ENCODE measurements at places on chromosomes 1 and 21. TPM values are rescaled to one million over a fixed set of nuclear protein-coding genes. Genes with fewer than 3 reads are reported as not detected.

- DNase-seq: no peak
- no peaks in the 10 kb centered on the region for H3K36me3 ChIP-seq
- peaks cover 3% of the 10 kb centered on the region for H3K27me3 ChIP-seq
- H3K4me1 ChIP-seq: peaks cover 2% of the 10 kb centered on the region
Measured at GRCh38 chr1:110463725-110464124, 12.8 kb downstream of the PROK1 start.

- H3K27me3 ChIP-seq: peaks cover 2% of the 10 kb centered on the region
- H3K27ac ChIP-seq: no peak overlapping the region
- no peaks in the 10 kb centered on the region for H3K4me1 ChIP-seq
- H3K4me3 ChIP-seq: no peak overlapping the region
- H3K36me3 ChIP-seq: no peaks in the 10 kb centered on the region
Measured at GRCh38 chr1:22186311-22186710, 43.4 kb upstream of the WNT4 start.

DNA sequence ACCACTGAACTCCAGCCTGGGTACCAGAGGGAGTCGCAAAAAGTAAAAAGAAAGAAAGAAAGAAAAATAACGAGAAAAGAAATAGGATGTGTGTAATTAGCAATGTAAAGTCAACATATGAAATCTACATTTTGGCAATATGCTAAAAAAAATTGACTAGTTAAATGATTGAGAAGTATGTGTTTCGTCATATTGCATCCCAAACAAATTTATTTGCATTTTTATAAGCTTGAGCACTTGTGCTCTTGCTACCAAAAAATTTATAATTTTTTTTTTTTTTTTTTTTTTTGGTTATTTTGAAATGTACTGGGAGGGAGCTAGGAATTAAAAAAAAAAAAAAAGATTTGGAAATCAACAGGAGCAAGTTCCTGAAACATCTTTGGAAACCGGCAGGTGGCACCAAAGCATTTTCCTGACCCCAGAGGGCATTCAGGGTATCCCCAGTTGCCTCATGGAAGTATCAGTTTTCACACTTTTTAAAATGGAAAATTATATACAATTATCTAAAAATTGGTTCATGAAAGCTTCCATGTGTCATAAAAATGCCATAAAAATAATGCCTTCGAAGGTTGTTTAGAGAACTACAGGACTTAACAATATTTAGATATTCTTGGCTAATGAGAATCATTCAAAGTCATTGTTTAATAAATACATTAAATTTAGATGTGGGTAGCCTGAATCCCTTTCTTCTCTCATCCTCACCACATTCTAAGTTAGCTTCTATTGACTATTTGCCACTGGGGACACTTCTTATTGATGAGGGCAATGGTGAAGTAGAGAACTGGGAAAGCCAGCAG lies 4.8 kb upstream of the HEATR1 start:
- H3K27ac ChIP-seq: no peak overlapping the region
- H3K4me1 ChIP-seq: no peaks in the 10 kb centered on the region
- H3K27me3 ChIP-seq: peaks cover 19% of the 10 kb centered on the region
- no peak overlapping the region for H3K4me3 ChIP-seq

GRCh38 chr1:113930499-113931161 lies 1.5 kb downstream of the HIPK1 start:
- H3K36me3 ChIP-seq: no peaks in the 10 kb centered on the region
- H3K27me3 ChIP-seq: no peaks in the 10 kb centered on the region
- H3K27ac ChIP-seq: peak overlapping the region; percentile 90
- H3K4me1 ChIP-seq: peaks cover 36% of the 10 kb centered on the region
- H3K4me3 ChIP-seq: peak overlapping the region; percentile 86
- DNase-seq: peak; percentile 78

DNA sequence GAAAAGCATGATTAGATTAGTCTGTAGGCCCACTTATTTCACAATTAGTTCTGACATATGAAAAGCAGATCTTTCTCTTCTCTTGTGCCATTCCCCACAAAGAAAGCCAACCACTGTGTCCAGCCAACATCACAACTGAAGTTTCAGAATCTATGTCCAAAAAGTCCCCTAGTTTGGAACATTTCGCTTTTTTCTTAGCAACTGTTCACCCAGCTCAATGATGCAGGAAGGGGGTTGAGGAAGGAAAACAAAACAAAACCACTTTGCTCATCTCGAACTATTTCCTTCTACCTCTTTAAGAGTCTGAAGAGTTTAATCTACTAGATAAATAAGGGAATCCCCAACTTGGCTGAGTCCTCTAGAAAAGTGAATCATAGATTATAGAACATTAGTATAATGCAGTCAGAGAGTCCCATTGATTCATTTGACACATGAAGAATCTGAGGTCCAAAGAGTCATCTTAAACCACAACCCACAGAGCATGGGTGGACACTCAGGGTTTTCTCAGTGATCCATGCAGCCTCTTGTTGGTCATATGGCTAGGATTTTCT lies 159.3 kb upstream of the SGIP1 start:
- peaks cover 2% of the 10 kb centered on the region for H3K36me3 ChIP-seq
- H3K4me1 ChIP-seq: peaks cover 89% of the 10 kb centered on the region
- peak overlapping the region; percentile 13 for H3K4me3 ChIP-seq
- H3K27ac ChIP-seq: peak overlapping the region; percentile 83

DNA sequence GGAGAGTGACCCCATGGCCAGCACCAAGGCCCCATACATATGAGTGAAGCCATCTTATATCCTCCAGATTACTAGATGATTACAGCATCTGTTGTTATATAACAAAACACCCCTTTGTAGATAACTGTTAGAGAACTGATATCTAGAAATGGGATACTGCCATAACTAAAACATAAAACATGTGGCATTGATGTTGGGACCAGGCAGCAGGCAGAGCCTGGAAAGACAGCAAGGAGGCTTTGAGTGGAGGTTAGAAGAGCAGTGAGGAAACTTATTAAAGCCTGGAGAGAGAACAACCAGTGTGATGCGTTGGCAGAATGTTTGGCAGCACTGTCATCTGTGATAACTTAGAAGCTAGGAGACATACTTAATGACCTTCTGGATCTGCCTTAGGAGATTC lies 5.5 kb upstream of the ZMYM6 start:
- no peak overlapping the region for H3K4me3 ChIP-seq
- DNase-seq: no peak
- no peak overlapping the region for H3K27ac ChIP-seq
- no peaks in the 10 kb centered on the region for H3K36me3 ChIP-seq

DNA sequence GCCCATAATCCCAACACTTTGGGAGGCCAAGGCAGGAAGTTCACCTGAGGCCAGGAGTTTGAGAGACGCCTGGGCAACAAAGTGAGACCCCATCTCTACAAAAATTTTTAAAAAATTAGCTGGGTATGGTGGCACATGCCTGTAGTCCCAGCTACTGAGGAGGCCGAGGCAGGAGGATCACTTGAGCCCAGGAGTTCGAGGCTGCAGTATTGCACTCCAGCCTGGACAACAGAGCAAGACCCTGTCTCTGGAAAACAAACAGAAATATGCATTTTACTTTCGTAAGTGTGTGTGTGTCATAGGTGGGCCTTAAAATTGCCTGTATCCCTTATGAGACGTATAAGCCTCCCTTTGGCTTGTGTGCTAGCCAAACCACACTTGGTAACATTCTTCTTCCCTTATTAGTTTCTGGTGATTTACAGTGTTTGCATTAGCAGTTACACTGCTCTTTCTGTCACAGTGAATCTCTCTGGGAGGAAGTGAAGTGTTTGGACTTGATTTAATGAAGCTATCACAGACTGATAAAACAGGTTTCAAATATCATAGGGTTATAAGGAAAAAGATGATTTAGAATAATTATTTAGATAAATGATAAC lies 48.9 kb upstream of the KIF26B start:
- no peak for DNase-seq
- H3K4me3 ChIP-seq: no peak overlapping the region
- no peaks in the 10 kb centered on the region for H3K36me3 ChIP-seq

DNA sequence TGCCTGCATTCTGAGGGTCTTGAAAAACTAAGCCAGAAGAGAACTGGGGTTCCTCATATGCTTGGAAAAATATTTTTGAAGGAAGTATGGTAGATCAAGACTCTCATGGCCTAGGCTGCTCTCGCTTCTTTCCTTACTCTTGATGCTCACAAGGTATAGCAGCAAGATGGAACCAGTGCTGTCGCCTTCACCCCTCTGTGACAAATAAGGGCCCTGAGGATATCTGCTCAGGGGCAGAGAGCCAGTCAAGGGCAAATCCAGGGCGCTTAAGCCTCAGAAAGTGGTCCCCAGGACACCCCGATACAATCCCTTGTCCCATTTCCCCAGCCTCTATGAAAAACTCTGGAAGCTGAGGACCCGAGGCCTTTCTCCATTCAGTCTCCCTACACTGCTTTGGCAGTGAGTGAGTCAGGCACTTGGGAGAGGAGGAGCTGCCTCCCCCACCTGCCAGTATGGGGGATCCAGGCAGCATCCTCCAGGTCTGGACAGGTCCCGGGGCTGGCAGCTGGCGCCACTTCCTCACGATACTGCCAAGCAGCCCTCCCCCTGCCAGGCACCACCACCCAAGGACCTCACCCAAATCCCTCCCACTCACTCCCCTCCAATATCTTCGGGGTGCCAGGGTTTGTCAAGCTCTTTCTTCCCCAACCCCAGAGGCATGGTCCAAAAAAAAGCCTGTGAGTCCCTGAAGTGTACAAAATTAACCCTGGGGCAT lies 1.3 kb downstream of the IGSF9 start:
- DNase-seq: no peak
- H3K27ac ChIP-seq: no peak overlapping the region
- peaks cover 11% of the 10 kb centered on the region for H3K27me3 ChIP-seq
- H3K4me3 ChIP-seq: no peak overlapping the region
- peaks cover 22% of the 10 kb centered on the region for H3K4me1 ChIP-seq
- no peaks in the 10 kb centered on the region for H3K36me3 ChIP-seq

Gene ST3GAL3
- total RNA-seq: 37.4 TPM

Gene CELA2A
- total RNA-seq: not detected

- H3K36me3 ChIP-seq: no peaks in the 10 kb centered on the region
- no peak overlapping the region for H3K27ac ChIP-seq
- DNase-seq: no peak
- H3K27me3 ChIP-seq: peaks cover 5% of the 10 kb centered on the region
- no peak overlapping the region for H3K4me3 ChIP-seq
Measured at GRCh38 chr1:58768191-58768731, 15.6 kb downstream of the JUN start.

Gene SPRR2E
- total RNA-seq: not detected

- H3K27ac ChIP-seq: no peak overlapping the region
- H3K27me3 ChIP-seq: peaks cover 2% of the 10 kb centered on the region
- no peak for DNase-seq
Measured at GRCh38 chr1:232508130-232508701, 121.7 kb downstream of the SIPA1L2 start.

GRCh38 chr1:178518894-178519293 lies 6.0 kb downstream of the TEX35 start:
- H3K27ac ChIP-seq: no peak overlapping the region
- H3K4me1 ChIP-seq: no peaks in the 10 kb centered on the region
- H3K36me3 ChIP-seq: no peaks in the 10 kb centered on the region
- DNase-seq: no peak

Gene WDTC1
- 69.1 TPM for total RNA-seq

GRCh38 chr1:85602571-85602970 lies 22.0 kb downstream of the CCN1 start:
- H3K36me3 ChIP-seq: no peaks in the 10 kb centered on the region
- H3K27me3 ChIP-seq: no peaks in the 10 kb centered on the region
- no peak for DNase-seq
- H3K4me3 ChIP-seq: no peak overlapping the region
- H3K27ac ChIP-seq: no peak overlapping the region
